ENCODE measurements at places on chromosomes 5 and 9.

- no peak for DNase-seq
Observed at GRCh38 chr5:154159343-154159742, 31.2 kb upstream of the GALNT10 start.

- DNase-seq, result no peak
Observed at GRCh38 chr5:62287237-62287636, 18.8 kb upstream of the KIF2A start.

DNA sequence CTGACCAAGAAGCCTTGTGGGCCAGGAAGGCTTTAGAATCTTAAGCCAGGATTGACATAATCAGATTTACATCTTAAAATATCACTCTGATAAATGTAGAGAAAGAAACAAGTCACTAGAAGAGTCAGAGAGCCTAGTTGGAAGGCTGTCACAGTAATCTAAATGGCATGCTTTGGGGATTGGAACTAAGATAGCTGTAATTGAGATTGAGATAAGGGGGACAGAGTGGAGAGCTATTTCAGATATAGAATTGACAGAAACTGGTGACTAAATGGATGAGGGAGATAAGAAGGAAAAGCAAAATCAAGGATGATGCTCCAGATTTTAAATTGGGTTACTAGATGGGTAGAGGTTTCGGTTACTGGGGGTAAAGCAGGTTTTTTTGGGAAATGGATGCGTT lies 100.5 kb downstream of the XRCC4 start:
- no peak for DNase-seq

- DNase-seq, result no peak
Observed at GRCh38 chr5:17105744-17106418, 111.5 kb upstream of the BASP1 start.

DNA sequence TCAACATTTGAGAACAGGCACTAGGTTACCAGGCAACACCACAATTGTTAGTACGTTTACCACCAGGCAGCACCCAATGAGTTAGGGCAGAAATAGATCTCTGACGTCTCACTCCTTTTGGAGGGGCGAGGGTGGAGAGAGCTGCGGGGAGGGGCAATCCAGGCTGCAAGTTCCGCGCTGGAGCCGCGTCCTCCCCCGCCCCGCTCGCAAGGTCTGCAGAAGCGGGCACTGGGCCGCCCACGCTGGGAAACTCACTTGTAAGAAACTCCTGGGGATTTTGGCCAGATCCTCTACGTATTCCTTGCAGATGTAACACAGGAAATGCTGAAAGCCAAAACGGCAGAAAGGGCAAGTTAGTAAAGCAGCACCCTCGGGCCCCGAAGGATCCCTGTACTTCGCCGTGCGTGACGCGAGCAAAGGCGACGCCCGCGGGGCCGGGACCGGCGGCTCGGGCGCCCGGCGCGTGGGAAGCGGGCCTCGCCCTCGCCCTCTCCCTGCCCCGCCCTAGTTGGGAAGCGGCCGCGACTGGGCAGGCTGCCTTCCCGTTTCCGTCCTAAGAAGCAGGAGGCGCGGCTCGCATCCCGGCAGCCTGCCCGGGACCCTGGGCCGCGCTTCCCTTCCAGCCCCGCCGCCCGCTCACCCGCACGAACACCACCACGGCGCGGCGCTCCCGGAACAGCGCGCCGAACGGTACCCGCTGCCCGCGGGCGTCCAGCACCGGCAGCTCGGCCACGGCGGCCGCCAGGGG lies 493 bp downstream of the PRXL2C start:
- DNase-seq, result peak; percentile 64

DNA sequence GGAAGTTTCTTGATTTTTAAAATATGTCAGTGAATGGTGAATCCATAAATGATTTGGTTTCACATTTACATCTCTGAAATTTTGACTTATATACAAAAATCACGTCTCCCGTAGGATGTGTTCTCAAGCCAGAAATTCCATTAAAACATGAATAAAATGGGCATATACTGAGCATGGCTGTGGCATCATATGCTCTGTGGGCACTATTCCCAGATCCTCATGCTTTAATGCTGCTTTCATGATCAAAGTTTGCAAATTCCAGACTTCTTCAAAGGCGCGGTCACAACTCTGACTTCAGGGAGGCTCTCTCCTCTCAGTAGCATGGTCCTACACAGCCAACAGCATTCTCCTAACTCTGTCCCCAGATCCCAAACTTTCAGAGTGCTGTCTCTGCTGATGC lies 723.2 kb downstream of the TAF11L14 start:
- DNase-seq, result no peak

DNA sequence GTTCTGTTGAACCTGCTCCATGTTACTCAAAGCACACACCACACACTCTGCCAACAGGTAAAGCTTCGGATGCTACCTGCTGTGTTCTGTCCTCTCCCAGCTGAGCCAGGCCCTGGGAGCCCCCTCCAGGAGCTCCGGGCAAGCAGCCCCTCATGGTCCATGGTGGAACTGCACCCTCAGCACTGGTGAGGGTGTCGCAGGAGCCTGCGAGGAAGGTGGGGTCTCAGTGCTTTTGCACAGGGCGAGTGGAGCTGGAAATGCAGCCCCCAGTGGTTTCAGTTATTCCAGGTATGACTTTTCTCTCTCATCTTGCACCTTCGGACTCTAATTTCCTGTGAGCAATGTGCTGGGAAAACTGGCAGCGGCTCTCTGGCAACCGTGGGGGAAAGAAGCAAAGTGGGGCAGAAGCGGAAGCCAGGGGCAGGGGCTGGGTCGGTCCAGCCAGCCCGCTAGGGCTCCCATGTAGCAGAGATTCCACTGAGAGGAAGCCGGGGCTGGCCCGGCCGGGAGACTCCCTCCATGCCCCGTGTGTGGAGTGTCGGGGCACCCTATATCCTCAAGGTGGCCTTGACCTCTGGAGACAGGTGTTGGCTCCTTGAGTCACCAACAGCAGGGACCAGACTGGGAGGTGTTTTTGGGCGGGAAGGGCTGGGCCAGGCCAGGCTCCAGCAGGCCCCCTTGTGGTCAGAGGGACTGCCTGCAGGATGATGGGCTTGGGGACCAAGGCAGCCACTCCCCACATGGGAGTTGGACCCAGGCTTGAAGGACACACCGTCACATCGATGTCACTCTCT lies 75.6 kb upstream of the PRSS3 start:
- DNase-seq, result peak; percentile 31

GRCh38 chr5:157997991-157998504 lies 139.1 kb upstream of the CLINT1 start:
- no peak for DNase-seq

DNA sequence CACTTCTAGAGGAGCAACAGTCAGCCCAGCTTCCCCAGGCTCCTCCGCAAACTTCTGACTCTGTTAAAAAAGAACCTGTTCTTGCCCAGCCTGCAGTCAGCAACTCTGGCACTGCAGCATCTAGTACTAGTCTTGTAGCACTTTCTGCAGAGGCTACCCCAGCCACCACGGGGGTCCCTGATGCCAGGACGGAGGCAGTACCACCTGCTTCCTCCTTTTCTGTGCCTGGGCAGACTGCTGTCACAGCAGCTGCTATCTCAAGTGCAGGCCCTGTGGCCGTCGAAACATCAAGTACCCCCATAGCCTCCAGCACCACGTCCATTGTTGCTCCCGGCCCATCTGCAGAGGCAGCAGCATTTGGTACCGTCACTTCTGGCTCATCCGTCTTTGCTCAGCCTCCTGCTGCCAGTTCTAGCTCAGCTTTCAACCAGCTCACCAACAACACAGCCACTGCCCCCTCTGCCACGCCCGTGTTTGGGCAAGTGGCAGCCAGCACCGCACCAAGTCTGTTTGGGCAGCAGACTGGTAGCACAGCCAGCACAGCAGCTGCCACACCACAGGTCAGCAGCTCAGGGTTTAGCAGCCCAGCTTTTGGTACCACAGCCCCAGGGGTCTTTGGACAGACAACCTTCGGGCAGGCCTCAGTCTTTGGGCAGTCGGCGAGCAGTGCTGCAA lies 72.8 kb downstream of the NUP214 start:
- DNase-seq, result no peak

DNA sequence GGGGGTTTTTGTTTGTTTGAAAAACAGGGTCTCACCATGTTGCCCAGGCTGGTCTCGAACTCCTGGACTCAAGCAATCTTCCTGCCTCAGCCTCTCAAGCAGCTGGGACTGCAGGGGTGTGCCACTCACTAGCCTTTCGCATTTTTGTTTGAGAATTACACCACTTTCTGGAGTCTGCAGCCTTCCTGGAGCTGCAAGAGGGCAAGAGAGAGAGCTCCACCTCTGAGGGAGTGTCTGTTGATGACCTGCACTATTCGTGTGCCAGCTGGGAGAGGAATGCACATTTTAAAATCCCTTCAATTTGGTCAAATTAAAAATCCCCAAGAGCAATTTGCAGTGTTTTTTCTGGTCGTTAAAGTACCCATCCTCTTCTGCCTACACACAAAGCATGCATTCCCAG lies 5.0 kb upstream of the CKMT2 start:
- no peak for DNase-seq

DNA sequence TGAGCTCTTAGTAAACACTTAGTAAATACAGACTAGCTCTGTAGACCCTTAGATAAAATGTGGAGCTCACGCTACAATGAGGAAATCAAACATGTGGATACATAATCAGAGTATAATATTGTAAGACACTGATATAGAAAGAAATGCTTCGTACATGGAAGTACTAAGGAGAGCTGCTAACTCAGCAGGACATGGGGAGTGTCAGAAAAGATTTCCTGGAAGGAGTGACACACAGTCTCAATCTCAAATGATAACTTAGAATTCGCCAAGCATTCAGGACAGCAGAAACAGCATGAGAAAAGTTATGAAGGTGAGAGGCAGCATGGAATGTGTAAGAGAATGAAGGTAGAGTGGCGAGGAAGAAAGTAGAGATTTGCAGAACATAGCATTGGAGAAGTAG lies 80.8 kb downstream of the ZNF622 start:
- no peak for DNase-seq

GRCh38 chr5:114467729-114468128 lies 105.9 kb downstream of the KCNN2 start:
- DNase-seq, result no peak

DNA sequence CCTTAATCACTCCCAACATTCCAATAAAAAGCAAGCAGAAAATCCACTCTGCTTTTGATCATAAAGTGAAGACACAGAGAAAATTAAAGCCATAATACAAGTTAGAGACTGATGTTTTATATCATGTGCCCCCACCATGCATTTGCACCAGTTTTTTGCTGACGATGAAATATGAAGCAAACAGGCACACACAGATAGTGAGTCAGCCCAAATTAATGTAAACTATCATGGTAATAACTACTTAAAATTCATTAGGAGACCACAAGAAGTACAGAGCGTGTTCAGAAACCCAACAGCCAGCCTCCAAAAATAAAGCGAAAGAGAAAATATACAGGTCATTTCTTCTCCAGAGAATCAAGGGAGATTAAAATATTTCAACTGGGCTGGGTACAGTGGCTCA lies 46.4 kb upstream of the KDM4C start:
- DNase-seq, result no peak

DNA sequence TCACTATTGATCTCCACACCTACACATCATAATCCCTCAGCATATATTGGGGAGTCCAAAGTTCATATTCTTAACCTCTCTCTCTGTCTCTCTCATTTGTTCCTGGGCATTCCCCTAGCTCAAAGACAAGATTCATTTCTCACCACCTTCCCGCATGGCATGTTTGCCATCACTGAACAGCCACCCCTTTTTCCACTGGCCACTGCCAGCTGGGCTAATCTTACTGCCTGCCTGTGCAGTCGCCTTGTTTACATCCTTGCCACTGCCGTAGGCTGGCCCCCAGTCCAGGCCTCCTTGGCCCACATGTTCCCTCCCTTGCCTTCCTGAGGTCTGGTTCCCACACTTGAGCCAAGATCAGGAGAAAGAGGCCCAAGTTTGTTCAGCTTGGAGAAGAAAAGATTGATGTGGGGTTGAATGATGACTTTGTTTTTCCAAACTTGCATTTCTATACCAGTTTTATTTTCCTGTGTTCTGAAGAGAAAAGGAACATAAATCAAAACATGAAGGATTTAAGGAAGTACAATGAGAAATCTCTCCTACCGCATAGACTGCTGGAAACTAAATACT lies 80.2 kb downstream of the PLAC8L1 start:
- DNase-seq, result no peak

DNA sequence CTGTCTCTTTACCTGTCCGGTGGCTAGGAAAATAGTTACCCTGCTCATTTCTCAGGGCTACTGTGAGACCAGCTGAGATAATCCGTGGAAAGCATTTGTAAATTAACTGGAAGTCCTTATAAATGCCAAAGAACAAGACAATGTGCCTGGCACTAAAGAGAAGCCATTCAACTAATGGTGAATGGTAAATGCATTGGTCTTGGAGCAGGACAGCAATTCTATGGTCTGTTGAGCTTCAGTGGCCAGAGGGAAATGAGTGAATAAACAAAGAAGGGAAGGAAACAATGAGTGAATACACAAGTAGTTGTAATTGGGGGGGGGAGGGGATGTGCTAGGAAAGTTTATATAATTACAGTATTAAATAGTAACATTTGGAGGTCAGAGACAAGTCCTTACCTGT lies 353.6 kb downstream of the SEMA5A start:
- no peak for DNase-seq

GRCh38 chr5:124156415-124156996 lies 589.9 kb downstream of the ZNF608 start:
- DNase-seq, result no peak

DNA sequence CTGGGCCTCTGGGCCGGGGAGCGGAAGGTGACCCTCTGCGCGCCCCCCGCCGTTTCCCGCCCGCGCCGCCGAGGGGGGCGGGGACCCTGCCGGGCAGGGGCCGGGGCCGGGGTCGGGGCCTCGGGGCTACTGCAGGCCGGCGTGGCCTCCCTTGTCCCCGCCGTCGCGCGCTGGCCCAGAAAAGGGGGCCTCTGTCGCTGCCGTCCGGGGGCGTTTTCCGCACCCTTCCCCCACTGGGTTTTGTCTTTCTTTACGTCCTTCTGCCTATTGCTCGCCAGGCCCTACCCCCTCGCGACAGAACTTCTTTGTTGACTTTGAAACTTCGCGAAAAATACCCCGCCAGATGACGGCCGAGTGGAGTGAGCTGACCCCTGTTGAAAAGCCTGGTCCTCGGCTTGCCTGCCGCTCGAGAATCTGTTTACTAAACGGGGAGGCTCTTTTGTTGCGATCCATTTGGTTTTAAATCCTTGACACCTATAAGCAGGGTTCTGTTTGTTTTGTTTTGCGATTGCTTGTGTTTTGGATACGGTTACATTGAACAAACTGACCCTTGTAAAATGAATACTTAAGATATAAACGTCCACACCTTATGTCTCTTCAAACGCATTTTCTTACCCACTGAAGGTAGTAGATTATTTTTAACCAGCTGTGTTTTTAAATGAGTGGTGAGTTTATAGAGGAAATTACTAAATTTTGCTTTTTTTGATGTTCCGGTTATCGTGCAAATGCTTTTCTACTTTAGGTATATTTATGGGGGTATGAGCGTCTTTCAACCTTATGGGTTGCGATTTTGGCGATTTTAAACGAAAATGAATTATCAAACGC lies 765 bp downstream of the MARCHF6 start:
- DNase-seq, result peak; percentile 32

DNA sequence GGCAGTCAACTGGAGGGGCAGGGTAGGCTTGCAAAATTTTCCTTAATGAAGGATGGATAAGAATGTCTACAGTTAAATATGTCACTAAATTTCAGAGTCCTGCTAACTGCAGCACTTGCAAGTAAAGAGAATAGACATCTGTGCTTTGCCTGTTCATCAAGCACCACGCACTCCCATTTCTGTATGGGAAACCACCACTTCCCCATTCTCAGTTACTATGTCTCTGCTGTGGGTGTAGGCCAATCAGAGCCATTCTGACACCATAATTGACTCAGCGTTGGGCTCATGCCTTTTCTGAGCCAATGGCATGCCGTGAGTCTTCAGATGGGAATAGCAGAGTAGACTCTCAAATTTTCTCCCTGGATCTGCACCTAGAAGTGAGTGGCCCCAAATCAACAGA lies 247.5 kb downstream of the GABRB2 start:
- DNase-seq, result no peak

Data from activated gamma-delta T cell treated with Interleukin-2 at 50 U/mL for 16 hours (primary cell).